Stimulated activated CD4-positive, alpha-beta T cell treated with anti-CD3 and anti-CD28 coated beads, Interleukin-4, amount 100 ng/mL, for 1 hour (primary cell): ENCODE measurements at places on chromosomes 3 and 15.

- no peak for DNase-seq
These were observed 177.0 kb upstream of the NECTIN3 start for GRCh38 chr3:110894574-110894973.

DNA sequence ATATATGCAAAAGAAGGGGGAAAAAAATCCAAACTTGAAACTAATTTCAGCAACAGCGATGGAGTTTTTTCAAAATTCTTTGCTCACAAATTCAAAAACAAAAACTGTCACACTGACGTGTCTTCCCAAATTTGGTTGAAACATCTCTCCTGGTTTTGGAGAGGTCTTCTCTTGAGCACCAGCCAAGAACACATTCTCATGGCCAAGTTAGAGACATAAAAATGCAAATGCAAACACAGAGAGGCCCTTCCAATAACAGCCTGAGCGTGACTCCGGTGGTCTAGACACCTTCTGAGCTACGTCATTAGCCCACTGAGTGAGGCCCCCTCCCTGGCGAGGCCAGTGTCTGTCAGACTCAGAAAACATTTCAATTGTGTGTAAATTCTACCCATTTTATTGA lies 436.0 kb upstream of the PROK2 start:
- no peak for DNase-seq

DNA sequence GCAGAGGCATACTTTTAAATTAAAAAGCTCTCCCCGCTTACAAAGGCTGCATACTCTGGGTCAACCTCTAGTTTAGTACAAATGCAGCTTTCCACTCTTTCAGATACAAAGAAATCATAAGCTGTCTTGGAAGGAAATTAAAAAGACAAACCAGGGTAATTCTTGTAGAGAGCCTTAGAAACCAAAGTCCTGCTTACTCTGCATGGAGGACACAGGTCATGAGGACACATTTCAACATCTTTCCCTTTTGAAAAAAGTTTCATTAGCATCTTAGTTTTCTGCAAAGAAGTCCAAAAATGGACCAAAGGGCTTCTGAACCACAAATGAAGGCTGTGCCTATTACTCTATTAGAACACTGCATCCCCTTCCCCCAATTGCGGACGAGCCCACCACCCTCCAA lies 50.5 kb upstream of the WNT5A start:
- no peak for DNase-seq

GRCh38 chr15:20645956-20646355 lies 104.4 kb upstream of the GOLGA6L6 start:
- DNase-seq: peak; percentile 31

GRCh38 chr3:105615814-105616213 lies 249.1 kb downstream of the ALCAM start:
- no peak for DNase-seq

DNA sequence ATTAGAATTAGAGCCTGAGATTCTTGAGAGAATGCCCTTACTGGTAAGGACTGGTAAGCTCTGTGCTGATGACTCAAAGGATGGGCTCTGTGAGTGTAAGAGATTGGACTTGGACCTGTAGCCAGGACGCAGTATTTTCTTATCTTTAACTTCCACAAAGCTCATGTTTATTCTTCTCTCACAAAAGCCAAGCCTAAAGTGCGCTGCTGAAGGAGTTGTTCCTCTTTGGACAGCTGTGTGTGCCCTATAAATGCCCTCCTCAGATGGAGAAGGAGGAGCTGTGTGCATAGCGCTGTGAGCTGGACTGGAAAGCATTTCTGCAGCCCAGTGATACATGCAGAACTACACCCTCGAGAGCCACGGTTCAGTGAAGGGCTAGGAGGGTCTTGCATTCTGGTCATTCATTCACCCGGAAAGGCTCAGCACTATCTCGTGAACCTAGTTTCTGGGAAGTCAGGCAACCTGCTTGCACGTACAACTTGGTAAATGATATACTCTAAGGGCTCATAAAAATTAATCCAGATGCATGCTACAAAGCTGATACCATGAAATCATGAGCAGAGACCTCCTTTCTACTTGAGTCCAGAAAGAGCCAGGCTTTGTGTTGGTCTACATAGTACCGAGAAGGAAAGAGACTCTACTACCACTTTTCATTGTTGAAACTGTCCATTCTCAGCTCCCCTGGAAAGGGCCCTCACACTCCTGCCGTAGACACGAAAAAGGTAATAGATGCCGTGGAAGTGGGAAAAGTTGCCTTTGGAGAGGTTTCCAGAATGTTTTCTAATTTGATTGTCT lies 103.0 kb upstream of the TBL1XR1 start:
- no peak for DNase-seq

- DNase-seq: no peak
These were observed 55.4 kb downstream of the LRCH3 start for GRCh38 chr3:197846491-197846890.

GRCh38 chr3:16254916-16255315 lies 9.8 kb downstream of the DPH3 start:
- DNase-seq: no peak

DNA sequence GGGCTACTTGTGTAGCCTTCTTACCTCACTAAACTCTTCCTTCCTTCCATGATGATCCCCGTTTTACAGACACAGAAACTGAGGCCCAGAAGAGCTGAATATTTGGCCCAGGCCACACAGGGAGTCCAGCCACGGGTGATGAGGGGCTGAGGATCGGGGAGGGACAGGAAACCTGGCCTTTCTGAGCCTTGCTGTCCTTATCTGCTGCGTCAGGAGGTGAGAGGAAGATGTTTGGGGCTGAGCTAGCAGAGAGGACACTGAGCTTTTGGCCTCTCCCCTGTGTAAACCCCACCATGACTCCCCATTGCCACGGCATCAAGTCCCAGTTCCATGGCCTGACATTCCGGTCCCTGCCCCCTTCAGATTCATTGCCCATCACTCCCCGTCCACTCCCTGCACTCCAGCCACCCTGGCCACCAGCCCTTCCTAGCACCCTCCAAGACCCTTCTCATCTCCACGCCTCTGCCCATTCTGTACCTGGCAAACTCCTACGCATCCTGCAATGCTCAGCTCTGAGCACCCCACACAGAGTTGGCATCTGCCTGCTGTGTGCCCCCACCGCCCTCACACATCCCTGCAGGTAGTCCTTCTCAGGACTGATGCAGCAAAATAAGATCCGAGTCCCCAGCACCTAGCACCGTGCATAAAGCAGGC lies 103.0 kb downstream of the FBLN2 start:
- no peak for DNase-seq

GRCh38 chr3:9914559-9915253 lies 2.2 kb upstream of the IL17RC start:
- no peak for DNase-seq

DNA sequence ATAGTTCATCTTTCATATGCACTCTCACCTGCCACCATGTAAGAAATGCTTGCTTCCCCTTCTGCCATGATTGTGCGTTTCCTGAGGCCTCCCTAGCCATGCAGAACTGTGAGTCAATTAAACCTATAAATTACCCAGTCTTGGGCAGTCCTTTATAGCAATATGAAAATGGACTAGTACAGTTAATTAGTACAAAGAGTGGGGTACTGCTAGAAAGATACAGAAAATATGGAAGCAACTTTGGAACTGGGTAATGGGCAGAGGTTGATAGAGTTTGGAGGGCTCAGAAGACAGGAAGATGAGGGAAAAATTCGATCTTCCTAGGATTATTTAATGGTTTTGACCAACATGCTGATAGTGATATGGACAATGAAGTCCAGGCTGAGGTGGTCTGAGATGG lies 246.9 kb downstream of the CGGBP1 start:
- DNase-seq: no peak

- no peak for DNase-seq
These were observed 17.6 kb downstream of the EIF4E3 start for GRCh38 chr3:71707595-71707994.

GRCh38 chr15:51160484-51160883 lies 65.8 kb upstream of the TNFAIP8L3 start:
- DNase-seq: no peak

DNA sequence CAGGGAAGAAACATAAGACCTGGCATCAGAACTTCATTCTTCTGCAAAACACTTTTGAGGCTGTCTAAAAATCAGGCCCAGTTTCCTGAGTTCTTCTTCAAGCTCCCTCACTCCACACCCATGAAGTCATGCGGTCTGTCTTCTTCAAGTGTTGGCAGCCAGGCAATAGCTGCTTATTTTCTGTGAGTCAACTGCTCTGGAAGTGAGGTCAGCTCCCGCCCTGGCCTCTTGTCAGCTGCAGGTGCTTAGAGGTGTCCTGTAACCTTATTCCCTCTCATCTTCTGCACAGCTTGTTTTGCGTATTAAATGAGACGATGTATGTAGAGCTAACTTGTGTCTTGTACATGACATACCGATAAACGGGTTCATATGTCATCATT lies 226.1 kb downstream of the ADAMTS17 start:
- DNase-seq: no peak

GRCh38 chr15:31489801-31490646 lies 163.4 kb downstream of the KLF13 start:
- DNase-seq: no peak

- no peak for DNase-seq
These were observed 68.9 kb downstream of the IFT80 start for GRCh38 chr3:160330109-160330508.

- DNase-seq: no peak
These were observed 6.8 kb downstream of the PIK3R4 start for GRCh38 chr3:130739848-130740247.

DNA sequence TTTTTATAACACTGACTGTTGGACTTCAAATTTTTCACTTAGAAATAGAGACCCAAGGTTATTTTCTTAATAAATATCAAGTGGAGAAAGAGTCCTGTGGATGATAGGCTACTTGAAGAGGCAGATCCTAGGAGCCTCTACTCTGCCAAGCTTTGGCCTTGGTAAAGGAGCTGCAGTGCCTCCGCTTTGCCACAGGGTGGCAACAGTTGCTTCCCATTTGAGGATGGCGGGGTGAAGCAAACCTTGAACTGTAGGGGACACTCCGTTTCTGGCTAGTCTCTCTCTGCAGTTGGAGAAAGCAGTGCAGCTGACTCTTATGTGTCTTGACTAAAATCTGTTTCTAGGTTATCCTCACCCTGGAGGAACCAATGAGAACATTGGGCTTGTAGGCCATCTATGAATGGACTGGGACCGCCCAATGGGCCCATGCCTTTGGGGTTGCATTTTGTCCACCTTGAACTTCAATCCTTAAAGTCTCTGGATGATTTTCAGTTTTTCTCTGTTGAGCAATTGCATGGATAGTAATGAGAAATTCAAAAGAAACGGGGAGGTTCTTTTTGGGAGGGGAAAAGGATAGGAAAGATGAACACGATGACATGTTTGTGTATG lies 9.8 kb downstream of the SCG5 start:
- peak; percentile 37 for DNase-seq

- no peak for DNase-seq
These were observed 18.1 kb downstream of the CYP11A1 start for GRCh38 chr15:74349241-74349778.

- no peak for DNase-seq
These were observed 1099.3 kb downstream of the ROBO2 start for GRCh38 chr3:78139166-78139565.

- no peak for DNase-seq
These were observed 87.1 kb upstream of the PLSCR4 start for GRCh38 chr3:146337991-146338390.

DNA sequence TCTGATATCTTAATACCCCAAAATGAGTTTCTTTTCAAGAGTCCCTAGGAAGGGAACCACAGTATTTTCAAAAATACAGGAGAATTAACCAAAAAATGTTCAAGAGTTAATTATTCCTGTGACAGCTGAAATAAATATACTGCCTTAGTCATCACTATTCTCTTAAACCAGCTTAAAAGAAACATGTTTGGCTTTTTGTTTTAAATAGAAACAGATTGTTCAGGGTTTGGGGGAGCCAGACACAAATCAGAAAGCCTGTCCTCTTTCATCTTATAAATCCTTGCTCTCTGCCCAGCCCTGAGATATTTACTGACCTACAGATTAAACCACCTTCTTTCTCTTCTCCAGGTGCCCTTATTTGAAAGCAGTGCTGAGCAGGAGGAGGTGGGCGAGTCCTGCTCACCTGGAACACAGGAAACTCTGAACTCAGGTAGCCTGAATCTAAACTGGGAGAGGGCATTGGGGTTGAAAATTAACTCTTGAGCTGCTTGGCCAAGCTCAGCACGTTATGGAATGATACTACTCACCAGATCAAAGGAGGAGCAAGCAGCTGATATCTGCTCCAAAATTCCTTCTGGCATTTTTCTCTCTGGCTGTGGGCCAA lies 84.1 kb upstream of the SPRED1 start:
- no peak for DNase-seq

GRCh38 chr3:172617976-172618375 lies 92.9 kb downstream of the NCEH1 start:
- no peak for DNase-seq

DNA sequence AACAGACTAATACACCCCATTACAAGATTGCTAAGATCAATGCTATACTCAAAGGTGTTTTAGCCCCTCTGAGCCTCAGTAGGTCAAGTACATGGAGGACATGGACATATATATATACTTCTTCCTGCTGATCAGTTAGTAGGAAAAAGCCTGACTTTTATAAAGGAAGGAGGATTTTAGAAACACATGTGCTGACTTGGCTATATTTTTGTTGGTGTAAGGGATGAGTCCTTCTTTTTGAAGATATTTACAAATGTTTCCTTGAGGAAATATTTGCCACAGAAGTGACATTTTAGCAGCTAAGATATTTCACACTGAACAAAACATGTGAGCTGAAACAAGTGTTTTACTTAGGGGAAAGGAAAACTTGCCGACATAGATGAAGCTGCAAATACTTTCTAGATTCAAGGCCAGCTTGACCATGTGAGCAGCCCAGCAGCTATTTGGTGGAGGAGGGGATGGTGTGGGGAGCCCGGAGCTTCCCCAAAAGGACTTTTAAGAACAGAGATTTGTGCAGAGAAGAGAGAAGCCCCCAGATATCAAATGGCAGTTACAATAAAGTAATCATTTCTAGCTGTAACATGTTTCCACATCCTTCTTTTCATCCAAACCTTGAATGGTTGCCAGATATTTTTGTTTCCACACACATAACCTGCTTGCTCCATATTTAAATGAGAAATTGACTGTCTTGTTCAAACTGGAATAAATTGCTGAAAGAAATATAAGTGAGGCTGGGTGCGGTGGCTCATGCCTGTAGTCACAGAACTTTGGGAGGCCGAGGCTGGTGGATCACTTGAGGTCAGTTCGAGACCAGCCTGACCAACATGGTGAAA lies 111.7 kb upstream of the NR2F2 start:
- no peak for DNase-seq

DNA sequence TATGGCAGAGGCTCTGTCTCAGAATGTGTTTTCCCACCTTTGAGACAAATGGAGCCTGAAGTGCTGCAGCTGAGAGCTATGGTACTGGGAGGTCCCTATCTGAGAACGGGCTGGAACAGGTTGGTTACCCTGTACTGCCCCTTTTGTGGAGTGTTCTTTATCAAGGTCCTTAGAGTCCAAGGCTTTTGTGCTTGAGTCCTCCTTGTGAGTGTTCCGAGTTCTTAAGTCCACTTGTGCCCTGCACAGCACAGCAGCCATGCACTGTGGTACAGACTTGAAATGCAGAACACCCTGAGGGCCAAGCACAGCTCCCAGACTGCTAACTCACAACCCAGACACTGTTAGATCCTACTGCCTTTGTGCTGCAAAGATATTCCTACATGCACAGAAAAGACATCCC lies 67.8 kb downstream of the ARHGAP31 start:
- DNase-seq: no peak

GRCh38 chr15:77497110-77497737 lies 76.5 kb downstream of the HMG20A start:
- no peak for DNase-seq

GRCh38 chr3:38169027-38169317 lies 3.6 kb downstream of the OXSR1 start:
- DNase-seq: no peak

GRCh38 chr3:153293265-153293664 lies 131.2 kb downstream of the RAP2B start:
- no peak for DNase-seq

- DNase-seq: no peak
These were observed 15.9 kb downstream of the ABTB1 start for GRCh38 chr3:127688416-127689265.
